ENCODE measurements at places on chromosomes 7 and 10.

DNA sequence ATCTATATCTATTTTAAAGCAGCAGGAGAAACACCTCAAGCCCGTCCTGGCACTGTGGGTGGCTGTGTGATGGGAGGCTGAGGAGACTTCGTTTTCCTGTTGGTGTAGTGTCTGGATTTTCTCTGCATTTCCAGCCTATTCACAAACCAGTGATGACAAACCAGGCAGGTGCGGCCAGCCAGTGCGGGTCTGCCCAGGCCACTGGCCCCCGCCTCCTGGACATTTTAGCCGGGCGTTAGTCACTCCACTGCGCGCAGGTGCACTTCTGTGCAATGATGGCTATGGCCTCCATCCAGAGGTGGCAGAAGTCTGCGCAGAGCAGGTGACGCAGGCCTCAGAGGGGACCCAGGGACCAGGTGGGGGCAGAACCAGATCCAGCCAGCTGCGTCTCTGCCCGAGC, 64.9 kb upstream of the PITRM1 start:
- no peak for DNase-seq

DNA sequence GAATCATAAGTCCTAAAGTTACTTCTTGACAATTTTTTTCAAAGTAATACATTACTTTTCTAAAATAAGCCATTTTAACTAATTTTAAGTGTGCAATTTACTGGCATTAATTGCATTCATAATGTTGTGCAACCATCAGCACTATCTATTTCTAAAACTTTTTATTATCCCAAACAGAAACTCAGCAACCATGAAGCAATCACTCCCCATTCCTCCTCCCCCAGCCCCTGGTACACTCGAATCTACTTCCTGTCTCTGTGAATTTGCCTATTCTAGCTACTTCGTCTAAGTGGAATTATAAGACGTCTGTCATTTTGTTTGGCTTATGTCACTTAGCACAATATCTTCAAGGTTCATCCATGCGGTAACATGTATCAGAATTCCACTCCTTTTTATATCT, 84.9 kb downstream of the MKX start:
- peak; percentile 31 for DNase-seq

- DNase-seq: no peak
Measured at GRCh38 chr7:17016402-17017010, 134.7 kb upstream of the AGR3 start.

GRCh38 chr10:48364659-48365405, 58.4 kb downstream of the MAPK8 start:
- no peak for DNase-seq

GRCh38 chr10:63228237-63228636, 95.1 kb downstream of the NRBF2 start:
- DNase-seq: no peak

- DNase-seq: no peak
Measured at GRCh38 chr10:31677195-31678138, 251.2 kb downstream of the ARHGAP12 start.

- no peak for DNase-seq
Measured at GRCh38 chr10:120428754-120429153, 28.3 kb upstream of the PLPP4 start.

DNA sequence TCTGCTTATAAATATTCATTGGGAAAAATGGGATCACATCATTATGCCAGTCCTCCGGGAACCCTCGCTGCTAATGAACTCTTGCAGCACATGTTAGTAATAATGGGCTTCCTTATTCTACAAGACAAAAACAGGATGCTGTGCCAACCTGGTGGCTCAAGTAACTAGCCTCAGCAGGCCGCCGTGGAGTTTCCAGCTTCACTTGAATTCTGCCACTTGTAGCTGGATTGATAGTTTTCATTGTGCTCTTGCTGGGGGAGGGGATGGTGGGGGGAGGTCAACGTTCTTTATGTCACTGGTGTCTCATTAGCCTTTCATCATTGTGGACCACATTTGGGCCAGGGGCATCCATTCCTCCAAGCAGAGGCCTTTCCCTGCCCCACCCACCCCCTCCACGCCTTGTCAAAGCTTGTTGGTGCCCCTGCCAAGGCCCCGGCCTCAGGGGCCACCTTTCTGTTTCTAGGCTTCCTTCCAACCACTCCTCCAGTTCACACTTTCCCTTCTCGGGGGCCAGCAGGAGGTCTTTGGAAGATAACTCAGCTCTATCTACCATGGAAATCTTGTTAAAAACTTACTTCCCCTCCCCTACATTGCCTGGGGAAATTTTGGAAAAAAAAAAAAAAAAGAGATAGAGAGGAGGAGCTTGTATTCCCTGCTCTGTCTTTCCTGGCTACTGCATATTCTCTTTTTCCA, 153.9 kb downstream of the BMPER start:
- no peak for DNase-seq
